ENCODE measurements at places on chromosomes 1 and 21.

DNA sequence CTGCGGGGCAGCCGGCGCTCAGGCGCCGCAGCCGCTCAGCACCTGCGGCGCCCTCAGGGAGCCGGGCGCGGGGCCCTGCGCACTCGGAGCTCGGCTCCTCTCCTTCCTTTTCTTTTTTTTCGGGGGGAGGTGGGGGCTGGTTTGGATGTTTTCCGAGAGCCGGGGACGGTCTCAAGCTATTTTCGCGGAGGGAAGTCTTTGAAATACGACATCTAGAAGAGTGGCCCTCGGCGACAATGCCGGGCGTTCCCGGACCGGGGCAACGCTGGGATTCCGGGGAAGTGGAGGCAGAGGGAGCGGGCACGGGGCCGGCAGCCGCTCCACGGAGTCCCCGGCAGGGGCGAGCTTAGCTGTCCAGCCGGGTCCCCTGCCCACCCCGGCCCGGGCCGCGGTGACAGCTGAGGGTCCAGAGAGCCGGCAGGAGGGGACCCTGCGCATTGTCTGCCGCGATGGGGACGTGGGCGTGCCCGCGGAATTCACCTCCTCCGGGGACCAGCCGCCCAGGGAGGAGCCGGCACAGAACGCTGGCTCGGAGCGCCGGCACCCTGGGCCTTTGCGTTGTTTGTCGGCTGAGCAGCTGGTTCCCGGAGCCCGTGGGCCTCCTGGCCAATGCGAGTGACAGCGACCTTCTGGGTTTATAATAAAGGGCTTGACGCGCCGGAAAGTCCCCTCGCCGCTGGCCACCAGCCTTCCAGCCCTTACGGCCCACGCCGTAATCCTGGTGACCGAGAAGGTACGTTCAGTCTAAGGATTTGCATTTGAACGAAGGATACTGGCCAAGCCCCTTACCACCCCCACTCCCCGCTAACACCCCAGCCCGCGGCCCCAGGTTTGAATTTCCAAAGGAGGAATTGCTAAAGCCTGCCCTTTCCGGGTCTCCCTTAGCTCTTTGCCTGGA, 582 bp downstream of the SLC37A1 start:
- DNase-seq = no peak

DNA sequence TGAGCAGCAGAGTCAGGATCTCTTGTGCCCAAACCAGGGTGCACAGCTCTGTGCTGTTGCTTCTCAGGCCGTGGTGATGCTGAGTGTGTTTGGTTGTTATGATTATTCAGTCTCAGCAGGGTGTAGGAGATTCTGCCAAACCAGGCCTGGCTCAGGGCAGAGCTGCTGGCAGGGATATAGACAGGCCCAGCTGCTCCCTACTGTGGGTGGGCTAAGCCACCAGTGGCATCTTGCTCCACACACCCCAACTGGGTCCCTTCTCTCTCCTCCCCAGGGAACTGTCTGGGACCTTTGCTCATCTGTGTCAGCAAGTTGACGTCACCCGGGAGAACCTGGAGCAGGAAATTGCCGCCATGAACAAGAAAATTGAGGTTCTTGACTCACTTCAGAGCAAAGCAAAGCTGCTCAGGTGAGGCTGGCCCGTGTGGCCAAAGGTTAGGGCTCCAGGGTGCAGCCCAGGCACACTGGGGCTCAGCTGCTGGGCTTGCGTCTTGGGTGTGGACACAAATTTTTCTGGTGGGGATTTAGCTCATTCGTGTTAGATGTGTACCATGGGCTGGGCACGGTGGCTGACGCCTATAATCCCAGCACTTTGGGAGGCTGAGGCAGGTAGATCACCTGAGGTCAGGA, 9.9 kb upstream of the MIIP start:
- no peak for DNase-seq

DNA sequence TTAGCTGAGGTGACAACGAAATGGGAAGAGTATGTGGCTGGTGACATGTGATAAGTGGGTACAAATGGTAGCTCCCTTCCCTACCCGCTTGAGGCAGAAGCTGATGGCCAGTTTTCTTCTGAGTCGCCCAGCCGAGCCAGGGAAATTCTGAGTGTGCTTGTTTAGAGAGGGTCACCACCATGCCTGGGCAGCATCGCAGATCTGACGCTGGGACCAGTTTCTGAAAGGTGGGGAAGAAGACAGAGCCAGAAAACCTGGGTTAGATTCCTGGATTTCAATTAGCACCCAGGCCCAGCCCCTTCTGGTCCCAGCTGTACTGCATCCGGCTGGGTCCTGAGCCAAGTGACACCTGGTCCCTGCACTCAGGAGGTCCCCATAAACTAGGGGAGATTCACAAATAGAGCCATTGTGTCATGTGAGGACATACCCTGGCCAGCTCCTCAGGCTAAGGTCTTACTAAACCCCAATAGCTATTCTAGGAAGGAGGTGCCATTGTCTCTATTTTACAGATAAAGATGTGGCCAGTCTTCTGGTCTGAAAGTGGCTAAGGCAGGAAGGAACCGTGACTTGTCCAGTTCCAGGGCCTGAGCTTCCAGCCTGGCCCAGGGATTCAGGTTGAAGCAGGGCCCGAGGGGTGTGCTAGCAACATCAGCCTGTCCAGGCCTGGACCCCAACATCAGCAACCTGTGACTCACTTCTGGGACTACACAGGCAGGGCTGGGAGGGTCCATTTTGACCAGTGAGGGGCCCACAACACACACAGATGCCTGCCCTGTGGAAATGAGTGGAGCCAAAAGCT, 1.7 kb upstream of the TMEM61 start:
- DNase-seq = no peak

DNA sequence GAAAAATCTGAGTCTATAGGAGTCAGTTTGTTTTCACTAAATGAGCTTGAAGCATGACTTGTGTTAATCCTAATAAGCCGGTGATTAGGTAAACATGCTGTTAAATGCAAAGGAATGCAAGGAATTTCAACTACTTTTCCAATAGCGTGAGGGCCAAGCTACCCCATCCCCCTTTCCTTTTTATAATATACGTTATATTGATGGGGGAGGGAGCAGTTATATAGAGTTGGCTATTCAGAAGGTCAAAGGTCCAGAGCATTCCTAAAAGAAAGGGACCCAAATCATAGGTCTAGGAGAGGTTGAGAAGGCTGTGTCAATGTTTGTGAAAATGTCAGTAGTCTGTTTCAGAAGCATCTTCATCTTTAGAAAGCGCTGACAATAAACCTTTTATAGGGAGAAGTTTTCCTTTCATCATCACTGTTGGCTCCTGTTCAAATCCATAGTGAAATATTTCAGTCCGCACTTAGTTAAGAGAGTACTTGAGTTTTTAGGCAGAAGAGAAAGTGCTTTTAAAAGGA, 3.8 kb downstream of the CCN1 start:
- no peak for DNase-seq

GRCh38 chr1:174969977-174970376, 29.8 kb upstream of the CACYBP start:
- no peak for DNase-seq

GRCh38 chr1:93033785-93034184, 45.3 kb upstream of the MTF2 start:
- DNase-seq = no peak

GRCh38 chr1:75937034-75937433, 4.8 kb upstream of the ASB17 start:
- no peak for DNase-seq

DNA sequence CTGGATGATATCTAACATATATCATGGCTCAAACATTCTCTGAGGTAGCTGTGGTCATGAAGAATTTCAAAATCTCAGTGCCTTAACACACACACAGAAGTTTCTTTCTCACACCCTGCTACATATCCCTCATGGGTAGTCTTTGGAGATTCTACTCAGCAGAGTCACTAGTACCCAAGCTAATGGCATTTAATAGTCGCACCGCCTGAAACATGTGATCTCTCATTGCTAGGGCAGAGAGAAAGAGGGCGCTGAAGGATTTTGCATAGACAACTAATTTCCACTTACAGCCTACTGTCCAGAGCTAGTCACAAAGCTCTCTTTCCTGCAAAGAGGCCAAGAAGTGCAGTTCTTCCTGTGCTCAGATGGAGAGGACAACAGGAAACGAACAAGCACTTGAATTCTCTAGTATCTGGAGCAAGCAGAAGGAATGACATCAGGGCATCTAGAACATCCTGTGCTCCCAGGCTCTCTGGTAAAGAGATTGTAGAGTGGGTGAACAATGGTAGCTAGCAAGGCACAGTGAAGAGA, 183.4 kb upstream of the PTBP2 start:
- no peak for DNase-seq

DNA sequence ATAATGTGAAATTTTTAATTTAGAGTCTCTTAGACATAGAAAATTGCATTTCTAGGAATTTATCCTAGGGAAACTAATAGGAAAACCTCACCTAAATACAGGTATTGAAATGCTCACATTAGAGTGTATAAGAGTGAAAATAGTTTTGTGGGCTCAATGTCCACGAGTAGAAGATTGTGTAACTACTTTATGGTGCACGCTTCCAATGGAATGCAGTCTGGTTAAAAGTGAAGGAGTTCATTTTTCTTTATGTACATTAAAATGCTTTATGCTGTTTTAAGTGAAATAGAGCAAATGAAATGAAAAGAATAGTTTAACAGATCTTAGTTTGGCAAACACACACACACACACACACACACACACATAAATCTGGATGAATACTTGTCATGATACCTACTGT, 278.2 kb downstream of the USP25 start:
- DNase-seq = no peak

- no peak for DNase-seq
Measured at GRCh38 chr1:11362547-11363021, 89.6 kb downstream of the UBIAD1 start.

DNA sequence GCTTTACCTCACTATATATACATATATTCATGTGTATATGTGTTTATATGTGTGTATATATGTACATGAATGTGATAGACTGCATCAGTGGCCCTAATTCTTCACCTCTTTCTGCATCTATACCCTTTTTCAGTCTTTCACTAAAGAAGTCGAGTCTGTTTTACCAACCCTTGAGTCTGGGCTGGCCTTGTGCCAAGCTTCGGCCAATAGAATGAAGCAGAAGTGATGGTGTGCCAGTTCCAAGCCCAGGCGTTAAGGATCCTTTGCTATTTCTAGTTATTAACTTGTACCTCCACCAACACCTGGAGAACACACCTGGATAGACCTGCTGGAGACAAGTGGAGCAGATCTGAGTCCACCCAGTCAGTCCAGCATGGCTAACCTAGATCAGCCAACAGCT, 61.6 kb upstream of the PPM1J start:
- no peak for DNase-seq

- no peak for DNase-seq
Measured at GRCh38 chr1:98732985-98733781, 71.7 kb downstream of the SNX7 start.

- DNase-seq = no peak
Measured at GRCh38 chr1:101849356-101849755, 147.4 kb downstream of the OLFM3 start.

- DNase-seq = no peak
Measured at GRCh38 chr1:182301026-182301436, 90.6 kb downstream of the GLUL start.

GRCh38 chr1:159123587-159123986, 47.0 kb upstream of the AIM2 start:
- DNase-seq = no peak

DNA sequence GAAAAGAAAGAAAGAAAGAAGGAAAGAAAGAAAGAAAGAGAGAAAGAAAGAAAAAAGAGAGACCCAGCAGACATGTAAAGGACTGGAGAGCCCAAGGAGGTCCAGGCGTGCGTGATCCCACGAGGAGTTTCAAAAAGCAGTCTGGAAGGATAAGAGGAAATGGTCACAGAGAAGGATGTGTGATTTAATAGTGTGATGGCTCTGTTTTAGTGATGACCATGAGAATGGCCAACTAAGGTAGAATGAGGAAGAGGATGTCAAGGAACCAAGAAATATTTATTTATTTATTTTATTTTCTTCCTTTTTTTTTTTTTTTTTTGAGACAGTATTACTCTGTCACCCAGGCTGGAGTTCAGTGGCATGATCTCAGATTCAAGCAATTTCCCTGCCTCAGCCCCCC, 25.5 kb downstream of the PTGS2 start:
- DNase-seq = no peak

- DNase-seq = no peak
Measured at GRCh38 chr1:235714205-235714897, 64.8 kb upstream of the GNG4 start.

GRCh38 chr1:151611288-151611790, 511 bp upstream of the SNX27 start:
- no peak for DNase-seq

GRCh38 chr21:33020558-33021100, 5.1 kb upstream of the OLIG2 start:
- DNase-seq = no peak

DNA sequence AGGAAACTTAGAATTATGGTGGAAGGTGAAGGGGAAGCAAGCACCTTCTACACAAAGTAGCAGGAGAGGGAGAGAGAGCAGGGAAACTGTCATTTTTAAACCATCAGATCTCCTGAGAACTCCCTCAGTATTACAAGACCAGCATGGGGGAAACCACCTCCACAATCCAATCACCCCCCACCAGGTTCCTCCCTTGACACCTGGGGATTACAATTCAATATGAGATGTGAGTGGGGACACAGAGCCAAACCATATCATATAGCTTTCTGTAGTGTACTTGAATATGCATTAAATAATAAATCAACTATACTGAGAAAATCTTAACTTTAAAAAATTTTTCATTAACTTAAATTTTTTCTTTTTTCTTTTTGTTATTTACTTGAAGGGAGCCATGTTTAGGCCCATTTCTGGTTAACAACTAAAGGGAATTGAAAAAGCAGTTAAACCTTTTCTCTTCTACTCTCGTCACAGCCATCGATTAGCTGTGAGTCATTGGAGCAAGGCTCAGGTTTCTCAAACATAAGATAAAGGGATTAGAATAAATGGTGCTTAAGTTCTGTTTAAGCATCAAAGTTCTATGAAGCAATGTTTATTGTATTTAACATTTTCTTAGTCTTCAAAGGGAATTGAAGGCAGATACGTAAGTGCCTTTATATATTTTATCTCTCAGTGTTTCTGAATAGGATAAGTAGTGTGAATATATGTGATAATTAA, 72.2 kb upstream of the DPT start:
- no peak for DNase-seq

GRCh38 chr1:119647228-119647733, 785 bp downstream of the ZNF697 start:
- DNase-seq = no peak

DNA sequence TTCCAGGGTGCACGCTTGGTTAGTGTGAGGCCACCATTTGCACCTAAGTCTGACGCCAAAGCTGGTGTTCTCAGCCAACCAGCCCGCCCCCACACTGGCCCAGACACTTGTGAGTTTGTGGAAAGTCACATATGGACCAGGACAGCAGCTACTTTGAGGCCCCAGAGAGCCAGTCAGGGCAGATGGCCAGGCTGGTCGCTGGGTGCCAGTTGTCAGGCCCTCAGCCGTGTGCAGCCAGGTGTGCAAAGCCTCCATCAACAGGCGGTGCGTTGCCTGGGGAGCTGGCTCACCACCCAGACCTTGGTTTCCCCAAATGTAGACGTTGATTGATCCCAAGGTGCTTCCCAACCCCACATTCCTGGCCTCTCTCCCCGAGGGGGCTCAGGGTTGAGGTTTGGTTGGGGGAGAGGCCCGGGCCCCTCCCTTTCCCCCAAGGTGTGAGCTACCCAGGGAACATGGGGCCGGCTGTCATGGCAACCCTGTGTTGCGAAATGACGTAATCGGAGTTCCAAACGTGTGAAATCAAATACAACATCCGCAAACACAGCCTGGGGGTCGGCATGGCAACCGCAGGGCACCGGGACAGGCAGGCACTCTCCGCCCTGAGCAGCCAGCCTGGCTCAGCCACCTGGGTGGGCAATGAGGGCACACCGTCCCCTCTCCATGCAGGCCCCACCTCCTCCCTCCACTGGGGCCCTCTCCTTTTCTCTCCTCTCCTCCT, 42.2 kb upstream of the WNT4 start:
- DNase-seq = no peak

GRCh38 chr1:43436371-43436770, 17.4 kb downstream of the HYI start:
- DNase-seq = no peak

Data from stimulated activated CD4-positive, alpha-beta T cell treated with anti-CD3 and anti-CD28 coated beads, Interleukin-15, amount 100 ng/mL, for 1 hour (primary cell).